ENCODE measurements at places on chromosomes 4 and X.

DNA sequence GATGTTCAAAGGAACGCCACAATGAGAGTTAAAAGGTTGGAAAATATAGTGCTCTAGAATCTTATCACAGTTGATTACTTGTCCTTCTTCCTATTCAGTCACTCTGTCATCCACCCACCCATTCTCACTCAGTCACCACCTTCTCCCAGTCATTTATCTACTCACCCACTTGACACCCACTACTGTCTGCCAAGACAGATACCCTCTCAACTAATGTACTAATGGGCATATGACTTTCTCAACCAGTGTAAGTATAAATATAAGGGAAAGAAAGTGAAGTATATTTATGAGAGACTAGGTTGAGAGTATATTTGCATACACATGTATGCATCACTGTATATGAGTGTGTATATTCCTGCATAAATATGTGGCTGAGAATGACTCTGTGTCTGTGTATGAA lies 20.0 kb downstream of the MID2 start:
- peak; percentile 12 for DNase-seq

GRCh38 chr4:80878218-80878617 lies 152.3 kb upstream of the BMP3 start:
- DNase-seq = no peak

DNA sequence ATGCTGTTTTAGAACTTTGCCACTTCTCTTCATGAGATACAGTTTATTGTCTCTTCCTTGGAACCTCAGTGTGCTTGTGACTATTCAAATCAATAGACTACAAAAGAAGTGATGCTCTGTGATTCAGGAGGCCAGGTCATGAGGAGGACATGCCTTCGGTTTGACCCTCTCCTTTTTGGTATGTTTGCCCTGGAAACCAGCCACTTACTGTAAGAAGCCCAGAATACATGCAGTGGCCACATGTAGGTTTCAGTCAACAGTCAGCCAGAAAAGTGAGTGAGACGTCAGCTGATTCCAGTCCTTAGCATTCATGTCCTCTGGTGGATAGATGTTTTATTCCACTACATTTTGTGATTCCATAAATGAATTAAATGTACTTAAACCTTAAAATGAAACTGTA lies 328.7 kb downstream of the PCDH18 start:
- DNase-seq = no peak

DNA sequence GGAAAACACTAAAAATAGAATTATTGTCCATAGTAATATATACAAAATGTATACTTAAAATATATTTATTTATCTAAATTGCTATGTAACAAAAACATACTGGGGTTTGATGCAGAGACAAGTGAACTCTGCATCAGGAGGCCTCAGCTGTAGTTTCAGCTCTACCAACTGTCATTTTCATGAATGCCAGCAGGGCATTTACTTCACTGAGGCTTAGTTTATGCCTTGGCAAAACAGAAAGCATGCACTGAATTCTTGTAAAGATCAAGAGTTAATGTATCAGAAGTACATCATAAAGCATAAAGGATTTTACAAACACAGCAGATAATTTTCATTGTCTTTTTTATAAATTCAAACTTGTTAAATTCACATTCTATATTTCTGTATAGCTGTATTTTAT lies 577.0 kb downstream of the C4orf33 start:
- no peak for DNase-seq

GRCh38 chrX:44708470-44708869 lies 135.4 kb upstream of the DUSP21 start:
- no peak for DNase-seq

DNA sequence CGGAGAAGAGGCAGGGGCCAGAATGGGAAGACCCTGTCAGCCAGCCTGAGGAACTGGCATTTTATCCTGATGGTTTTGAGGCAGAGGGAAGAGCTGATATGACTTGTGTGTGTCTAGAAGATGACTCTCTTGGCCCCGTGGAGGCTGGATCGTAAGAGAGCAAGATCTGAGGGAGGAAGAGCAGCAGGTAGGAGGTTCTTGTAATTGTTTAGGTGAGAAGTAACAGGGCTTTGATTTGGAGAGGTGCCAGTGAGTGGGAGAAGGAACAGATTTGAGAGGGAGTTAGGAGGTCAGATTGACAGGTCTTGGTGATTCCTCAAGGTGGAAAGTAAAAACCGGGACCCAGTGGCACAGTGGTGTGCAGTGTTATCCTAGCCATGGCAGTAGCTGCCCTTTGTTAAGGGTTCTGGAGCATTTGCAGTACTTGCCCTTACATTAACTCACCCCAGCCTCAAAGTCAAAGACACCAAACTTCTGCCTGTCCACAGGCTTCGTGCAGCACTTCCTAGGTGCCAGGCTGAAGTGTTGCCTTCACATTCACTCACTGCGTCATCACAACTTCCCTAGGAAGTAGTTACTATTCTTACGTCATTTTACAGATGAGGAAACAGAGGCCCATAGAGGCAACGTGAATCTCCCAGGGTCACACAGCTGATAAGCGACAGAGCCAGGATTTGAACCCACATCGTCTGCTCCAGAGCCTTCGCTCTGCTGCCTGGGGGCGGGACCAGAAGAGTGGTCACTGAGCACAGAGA lies 23.7 kb downstream of the RTL5 start:
- DNase-seq = no peak

- no peak for DNase-seq
These were observed 60.6 kb upstream of the WWC2 start for GRCh38 chr4:183038436-183038835.

DNA sequence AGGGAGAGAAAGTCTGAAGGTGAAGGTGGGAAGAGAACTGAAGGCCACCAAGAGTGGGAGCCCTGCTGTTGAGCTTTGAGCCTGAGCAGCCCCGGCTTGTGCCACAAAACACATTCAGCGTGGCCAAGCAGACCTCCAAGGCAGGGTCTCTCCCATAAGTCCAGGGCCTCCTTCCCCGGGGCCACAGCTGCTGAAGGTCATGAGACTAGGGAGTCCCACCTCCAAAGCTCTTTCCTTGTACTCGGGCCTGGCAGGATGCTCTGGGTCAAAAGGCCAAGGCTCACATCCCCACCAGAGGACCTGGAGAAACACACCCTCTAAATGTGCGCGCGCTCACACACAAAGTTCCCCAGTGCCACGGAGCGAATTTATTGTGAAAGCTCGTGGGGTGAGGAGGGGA lies 3.5 kb upstream of the ARHGAP4 start:
- DNase-seq = no peak

GRCh38 chr4:184807797-184808712 lies 17.7 kb downstream of the ACSL1 start:
- peak; percentile 57 for DNase-seq

All from dermis blood vessel endothelial cell (primary cell).